ENCODE measurements at places on chromosomes 2 and 18. TPM values are rescaled to one million over a fixed set of nuclear protein-coding genes. Genes with fewer than 3 reads are reported as not detected.

- DNase-seq: no peak
These were observed 196.0 kb upstream of the SPHKAP start for GRCh38 chr2:228377533-228377932.

Gene SCG2
- 2.4 TPM for total RNA-seq

Gene GAD1
- total RNA-seq: 4.4 TPM

DNA sequence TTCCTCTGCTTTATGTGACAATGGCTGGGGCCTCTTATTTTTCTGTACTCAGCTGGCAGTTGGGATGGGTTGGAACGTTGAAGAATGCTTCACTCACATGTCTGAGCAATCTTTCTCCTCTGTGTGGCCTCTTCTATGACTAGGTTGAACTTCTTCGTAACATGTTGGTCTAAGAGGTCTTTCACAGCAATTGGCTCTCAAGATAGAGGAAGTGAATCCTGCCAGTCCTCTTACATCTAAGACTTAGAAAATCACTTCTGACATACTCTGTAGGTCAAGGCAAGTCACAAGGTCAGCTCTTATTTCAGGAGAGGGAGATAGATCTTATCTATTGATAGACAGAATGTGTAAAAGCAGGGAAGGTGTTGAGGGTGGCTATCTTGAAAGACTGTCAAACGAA, 174.1 kb downstream of the NYAP2 start:
- no peak for DNase-seq

Gene IL18RAP
- total RNA-seq: not detected

Gene OTOF
- total RNA-seq: not detected

- DNase-seq: no peak
These were observed 352.8 kb downstream of the NCKAP5 start for GRCh38 chr2:133215477-133215876.

DNA sequence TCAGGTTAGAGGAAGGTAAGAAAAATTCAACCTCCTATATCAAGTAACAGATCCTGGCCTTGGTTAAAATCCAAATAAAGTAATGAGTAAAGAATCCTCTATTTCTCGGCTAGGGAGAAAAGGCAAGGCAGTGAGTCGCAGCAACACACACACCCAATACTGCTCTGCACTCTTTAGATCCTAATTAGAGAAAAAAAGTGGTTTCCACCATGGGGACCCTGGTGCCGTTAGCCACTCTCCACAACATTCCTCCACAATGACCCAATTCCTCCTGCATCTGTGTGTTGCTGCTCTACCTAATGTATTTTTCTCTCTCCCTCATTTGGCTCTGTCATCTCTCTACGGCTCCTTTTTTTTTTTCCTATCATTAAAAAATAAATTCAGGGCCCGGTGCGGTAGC, 462.7 kb downstream of the METTL4 start:
- DNase-seq: no peak

DNA sequence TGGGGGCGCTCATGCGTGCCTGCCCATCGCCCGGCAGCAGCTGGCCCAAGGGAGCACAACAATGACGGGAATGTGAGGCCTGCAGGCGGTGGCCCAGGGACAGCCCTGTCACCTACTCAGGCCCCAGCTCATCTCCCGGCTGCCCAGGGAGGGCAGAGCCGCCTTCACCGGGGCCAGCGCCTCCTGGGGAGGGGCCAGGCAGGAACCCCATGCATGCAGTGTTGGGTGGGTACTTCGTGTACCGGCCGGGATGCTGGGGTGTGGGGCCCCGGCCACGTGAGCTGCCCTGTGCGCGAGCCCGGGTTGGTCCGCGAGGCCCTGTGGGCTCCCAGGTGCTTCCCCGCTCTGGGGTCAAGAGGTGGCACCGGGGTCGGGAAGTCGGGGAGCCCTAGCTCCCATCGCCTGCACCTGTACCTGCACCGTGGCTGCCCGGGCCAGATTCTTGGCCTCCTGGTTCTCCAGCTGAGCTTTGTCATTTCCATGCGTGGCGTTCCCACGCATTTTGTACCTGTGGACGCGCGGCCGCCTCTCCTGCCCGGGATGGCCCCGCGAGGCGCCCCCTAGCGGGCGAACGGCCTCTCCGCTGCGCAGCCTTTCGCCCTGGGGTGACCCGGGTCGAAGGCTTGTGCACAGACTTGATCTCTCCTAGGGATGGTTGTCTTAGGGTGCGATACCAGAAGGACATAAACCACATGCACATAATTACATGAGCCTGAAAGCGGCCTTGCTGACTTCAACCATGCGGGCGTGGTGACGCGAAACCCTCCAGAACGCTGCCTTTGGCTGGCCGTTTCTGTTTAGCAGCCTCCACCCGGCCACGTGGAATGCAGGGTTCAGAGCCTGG, 950 bp downstream of the KLHL30 start:
- DNase-seq: no peak

DNA sequence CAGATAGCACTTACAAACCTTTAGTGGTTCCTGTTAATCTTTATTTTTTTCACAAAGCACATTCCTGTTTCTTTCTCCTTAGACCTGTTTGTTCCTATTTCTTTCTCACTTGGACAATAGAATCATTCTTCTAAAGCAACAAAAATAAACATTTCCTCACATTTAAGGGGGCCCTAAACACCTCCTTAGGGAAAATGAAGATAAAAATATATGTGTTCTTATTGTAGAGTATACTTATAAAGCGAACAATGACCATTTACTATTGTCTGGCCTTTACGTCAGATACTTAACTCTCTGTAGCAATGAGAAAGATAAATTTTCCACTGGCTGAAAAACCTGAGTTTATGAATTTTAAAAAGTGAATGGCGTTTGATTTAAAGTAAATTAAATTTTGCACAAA, 234.6 kb downstream of the TCF4 start:
- no peak for DNase-seq

Gene POMC
- not detected for total RNA-seq

Gene ALK
- not detected for total RNA-seq

DNA sequence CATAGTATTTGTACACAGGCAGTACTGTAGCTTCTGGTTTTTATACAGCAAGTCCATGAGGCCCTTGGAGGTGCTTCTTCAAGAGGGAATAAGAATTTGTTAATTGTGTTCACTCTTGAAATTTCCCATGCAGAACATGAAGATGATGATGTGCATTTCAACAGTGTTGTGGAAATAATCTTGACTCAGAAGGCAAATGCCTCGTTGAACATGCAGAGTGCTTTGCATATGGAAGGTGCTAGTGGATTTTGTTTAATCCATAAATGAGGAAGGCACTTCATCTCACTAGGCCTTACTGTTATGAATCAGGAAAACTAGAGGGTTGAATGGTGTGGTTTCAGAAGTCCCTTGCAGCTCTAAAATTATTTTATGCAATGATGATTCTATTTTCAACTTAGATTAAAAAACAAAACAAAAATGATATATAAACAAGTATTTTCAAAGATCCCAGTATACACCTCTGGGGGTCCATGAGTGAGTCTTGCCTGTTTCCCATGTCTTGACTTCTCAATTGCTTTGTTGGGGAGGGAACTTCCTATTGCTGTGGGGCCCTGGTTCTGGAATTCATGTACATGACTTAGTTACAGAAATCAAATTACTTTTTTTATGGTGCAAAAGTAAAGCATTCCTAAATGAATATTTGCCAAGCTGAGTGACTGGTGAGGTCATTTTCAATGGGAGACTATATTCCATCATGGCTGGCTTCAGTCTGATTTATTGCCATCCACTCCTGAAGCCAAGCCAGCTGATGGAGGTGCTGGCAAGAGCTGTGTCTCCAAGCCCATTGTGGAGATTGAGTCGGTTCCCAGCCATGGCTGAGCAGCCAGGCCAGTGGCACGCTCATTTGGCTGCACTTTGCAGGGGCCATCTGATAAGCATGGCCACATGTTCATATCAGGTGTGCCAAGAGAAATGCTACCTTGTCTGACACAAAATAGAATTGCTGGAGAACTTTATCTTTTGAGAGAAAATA, 56.5 kb downstream of the MGAT5 start:
- DNase-seq: no peak

GRCh38 chr2:85078536-85078935, 54.7 kb upstream of the TCF7L1 start:
- DNase-seq: no peak

GRCh38 chr18:21663578-21663977, 41.0 kb downstream of the ABHD3 start:
- DNase-seq: no peak

Gene GPAT2
- total RNA-seq: not detected

- DNase-seq: no peak
These were observed 27.4 kb upstream of the WIPF1 start for GRCh38 chr2:174624895-174625430.

Gene ABCA12
- 1.3 TPM for total RNA-seq

DNA sequence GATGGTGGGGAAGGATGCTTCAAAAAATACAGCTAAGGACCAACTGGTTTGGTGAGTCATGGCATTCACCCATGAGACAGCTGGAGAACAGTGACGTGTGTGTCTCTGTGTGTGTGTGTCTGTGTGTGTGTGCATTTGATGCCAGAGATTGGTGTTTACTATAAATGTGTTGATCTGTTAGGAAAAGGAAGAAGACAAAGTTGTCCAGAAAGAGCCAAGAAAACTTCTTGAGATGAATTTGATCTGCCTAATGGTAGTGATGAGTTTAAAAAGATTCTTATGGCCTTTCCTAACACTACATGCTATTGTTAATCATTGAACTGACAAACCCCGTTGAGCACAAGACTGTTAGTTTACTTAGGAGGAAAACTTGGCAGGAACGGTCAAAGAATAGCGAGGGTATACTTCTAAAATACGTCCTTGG, 36.4 kb upstream of the IL1R1 start:
- DNase-seq: peak; percentile 78

DNA sequence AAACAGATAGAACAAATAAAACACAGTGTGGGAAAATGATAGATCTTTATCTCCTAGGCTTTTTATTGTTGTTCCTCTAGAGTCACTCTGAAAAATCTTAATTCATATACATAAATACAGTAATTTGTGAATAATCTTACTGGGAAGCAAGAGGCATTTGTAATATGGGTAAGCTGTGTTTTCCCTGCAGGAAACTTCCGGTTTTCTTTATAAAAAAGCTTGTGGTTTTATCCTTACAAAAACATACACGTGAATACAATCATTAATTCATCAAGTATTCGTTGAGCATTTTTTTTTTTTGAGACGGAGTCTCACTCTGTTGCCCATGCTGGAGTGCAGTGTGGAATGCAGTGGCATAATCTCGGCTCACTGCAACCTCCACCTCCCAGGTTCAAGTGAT, 1312.8 kb upstream of the ZEB2 start:
- DNase-seq: no peak

DNA sequence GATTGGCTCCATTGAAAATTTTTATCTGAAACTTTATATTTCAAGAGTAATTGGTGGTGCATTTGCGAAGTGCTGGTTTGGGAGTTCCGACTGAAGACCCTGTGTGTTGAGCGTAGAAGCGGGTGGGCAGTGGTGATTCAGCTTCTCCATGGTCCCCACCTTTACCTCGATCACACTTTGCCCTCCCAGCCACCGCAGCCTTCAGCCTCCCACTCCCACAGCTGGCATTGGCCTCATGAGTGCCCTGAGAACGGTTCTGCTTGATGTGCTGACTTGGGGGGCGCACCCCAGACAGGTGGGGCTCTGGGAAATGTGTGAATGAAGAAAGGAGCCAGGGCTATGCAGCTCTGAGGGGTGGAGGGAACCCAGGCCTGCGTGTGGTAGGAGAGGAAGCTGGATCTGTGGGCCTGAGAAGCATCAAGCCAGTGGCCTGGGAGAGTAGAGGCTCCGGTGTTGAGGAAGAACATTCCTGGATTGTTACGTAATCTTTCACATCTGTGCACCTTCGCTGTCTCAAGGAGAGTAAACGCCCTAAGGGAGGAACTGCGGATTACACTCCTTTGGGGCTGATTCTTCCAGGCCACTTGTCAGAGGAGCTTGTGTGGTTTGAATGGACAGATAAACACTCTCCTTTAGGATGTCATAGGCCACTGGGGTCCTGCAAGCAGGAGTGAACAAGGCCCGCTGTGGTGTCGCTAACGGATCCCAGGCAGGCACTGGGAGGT, 83.8 kb downstream of the NPAS2 start:
- peak; percentile 43 for DNase-seq

GRCh38 chr2:10930721-10931516, 19.2 kb downstream of the KCNF1 start:
- no peak for DNase-seq

DNA sequence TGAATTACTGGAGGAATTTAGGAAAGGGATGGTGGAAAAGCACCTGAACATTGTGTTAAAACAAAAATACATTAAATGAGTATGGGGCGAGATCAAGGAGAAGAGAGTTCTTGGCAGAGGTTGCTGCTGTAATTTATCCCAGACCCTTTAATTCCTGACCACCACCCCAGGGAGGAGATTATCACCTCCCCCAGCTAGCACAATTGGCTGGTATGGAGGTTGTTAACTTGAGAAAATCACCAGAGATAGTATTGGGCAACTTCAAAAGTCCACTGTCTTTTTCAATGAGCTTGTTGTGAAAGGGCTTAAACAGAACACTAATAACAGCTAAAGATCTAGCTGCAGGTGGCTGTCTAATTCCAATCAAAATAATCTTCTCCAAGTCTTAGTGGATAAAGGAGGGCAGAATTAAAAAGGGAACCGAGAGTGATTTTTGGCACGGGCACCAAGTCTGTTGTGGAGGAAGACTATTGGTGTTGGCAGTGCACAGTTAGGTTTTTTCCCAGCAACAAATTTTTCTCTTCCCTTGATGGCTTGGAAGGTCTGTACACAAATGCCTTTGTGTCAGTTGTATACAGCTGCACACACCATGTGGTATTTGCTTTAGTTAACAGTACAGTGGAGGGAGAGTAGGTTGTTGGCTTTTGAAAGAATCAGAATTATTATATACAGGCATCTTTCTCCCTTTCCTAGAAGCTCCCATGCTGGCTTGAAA, 289.5 kb downstream of the SLC4A3 start:
- DNase-seq: no peak

Gene TRABD2A
- 0.34 TPM for total RNA-seq

- no peak for DNase-seq
These were observed 11.7 kb downstream of the COLEC11 start for GRCh38 chr2:3606370-3607201.

Gene TTN
- total RNA-seq: under 0.01 TPM

- DNase-seq: no peak
These were observed 12.3 kb downstream of the MALL start for GRCh38 chr2:110103061-110103961.

Data from Caki2 (cell line).